ENCODE measurements at places on chromosomes 12 and 14.
A peak's percentile ranks its signal among the peaks of the same experiment; 100 is the strongest.

DNA sequence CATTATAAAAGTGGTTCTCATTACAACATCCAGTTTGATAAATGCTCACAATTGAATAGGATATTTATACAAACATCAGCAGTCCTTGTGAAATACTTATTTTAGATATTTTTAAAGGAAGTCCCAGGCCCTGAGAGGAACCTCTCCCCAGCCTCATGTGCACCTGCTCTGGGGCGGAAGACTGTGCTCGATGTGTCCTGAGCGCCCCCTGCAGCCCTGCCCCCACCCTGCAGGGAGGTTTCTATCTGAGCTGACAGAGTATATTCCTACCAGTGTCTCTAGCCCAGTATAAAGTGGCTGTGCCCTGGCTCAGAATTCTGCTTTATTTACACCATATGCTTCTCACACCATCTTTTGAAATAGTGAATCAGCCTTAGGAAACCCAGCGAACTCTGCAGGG, 1349.1 kb downstream of the TMEM121 start:
- DNase-seq = peak; percentile 7

DNA sequence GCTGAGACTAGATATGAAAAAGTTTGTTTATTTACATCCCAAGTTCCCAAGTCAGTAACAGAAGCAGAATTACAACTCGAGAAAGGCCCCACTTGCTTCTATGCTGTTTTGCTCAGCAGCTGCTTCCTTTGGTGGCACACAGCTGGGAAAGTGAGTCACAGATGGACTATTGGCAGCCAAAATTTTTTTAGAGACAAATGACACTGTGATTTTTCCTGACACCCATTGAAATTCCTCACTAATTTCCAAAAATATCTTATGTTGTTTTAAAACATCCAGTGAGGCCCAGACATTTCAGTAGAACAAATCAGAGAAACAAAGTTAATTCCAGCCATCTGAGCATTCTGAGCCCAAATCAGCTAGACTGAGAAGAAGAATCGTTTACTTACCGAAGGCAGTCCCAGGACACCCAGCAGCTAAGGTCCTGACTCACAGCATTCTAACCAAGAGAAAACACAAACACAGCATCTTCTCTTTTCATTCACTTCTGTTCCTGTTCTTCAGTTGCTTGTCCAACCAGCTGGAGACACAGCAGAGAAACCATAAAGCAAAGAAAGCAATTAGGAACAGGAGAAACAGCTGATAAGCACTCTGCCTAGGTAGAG, 188.3 kb downstream of the DAD1 start:
- no peak for DNase-seq

- no peak for DNase-seq
Observed at GRCh38 chr14:103735439-103735814, 19.8 kb downstream of the ZFYVE21 start.

GRCh38 chr12:121983536-121984210, 38.0 kb upstream of the BCL7A start:
- DNase-seq = no peak

- DNase-seq = no peak
Observed at GRCh38 chr14:99041820-99042174, 230.2 kb downstream of the BCL11B start.
